Metanephros (tissue), 2 donors: ENCODE measurements at places on chromosomes 4 and X. TPM values are rescaled to one million over a fixed set of nuclear protein-coding genes. Genes with fewer than 3 reads are reported as not detected.

The ABRAXAS1 gene
- 18.3 TPM for total RNA-seq

The ANOS1 gene
- total RNA-seq: 7.4 TPM

The CLDN2 gene
- total RNA-seq: 16.3 TPM

The CCDC120 gene
- 6.4 TPM for total RNA-seq

The POLN gene
- 6.1 TPM for total RNA-seq

The OTC gene
- total RNA-seq: not detected

The CT83 gene
- not detected for total RNA-seq

The PLP1 gene
- 7.2 TPM for total RNA-seq

The LIMCH1 gene
- 94.9 TPM for total RNA-seq

The RS1 gene
- total RNA-seq: not detected

The FAM47A gene
- not detected for total RNA-seq

The CHRNA9 gene
- not detected for total RNA-seq

The SPANXN3 gene
- not detected for total RNA-seq

The GSX2 gene
- not detected for total RNA-seq

The GUCY1B1 gene
- total RNA-seq: 33.1 TPM

The GPR173 gene
- 13.7 TPM for total RNA-seq

The CXCL3 gene
- total RNA-seq: 2.6 TPM

The USP17L27 gene
- not detected for total RNA-seq

The PAQR3 gene
- 14.5 TPM for total RNA-seq
